ENCODE measurements at places on chromosomes 4 and X.

GRCh38 chrX:51860679-51861078 lies 32.7 kb upstream of the MAGED1 start:
- peak; percentile 16 for DNase-seq

- DNase-seq, result no peak
These were observed 2.3 kb upstream of the GRSF1 start for GRCh38 chr4:70841951-70842350.

- DNase-seq, result peak; percentile 30
These were observed 94.1 kb upstream of the GALNT7 start for GRCh38 chr4:173074501-173074946.

- DNase-seq, result no peak
These were observed 151.9 kb upstream of the SLC7A11 start for GRCh38 chr4:138393886-138394610.

DNA sequence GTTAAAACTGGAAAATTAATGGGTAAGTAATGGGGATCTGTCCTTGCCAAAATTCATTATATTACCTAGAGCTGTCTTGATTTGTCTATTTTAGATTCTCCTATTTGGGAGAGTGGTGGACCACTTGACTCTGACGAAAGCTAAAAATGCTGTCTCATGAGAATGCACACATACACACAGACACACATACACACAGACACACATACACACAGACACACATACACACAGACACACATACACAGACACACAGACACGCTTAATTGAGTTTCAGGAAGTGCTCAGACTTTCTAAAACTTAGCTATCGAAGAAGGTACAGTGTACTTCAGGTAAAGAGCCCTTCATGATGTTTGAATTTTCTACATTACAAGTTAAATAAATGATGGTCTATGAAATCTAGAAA lies 279.5 kb downstream of the ANKRD50 start:
- no peak for DNase-seq

Data from adrenal gland (tissue), 19 donors.